CD4-positive, alpha-beta memory T cell (primary cell): ENCODE measurements at places on chromosomes 4 and X.

DNA sequence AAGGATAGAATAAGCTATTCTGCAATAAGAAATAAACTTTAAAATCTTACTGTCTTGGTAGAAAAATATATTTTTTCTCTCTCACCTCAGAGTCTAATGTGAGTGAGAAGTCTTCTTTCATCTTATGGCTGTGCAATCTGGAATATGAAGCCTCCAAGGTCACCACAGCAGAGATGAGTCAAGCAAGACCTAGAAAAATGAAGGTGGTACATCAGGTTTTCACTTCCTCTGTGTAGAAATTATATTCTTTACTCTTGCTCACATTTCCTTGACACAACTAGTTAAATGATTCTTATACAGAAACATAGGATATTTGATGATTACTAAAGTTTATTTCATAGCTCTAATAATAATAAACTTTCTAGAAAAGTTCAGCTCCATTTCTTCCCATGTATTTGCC, 211.4 kb downstream of the CXXC4 start:
- DNase-seq: no peak

- DNase-seq: no peak
These were observed 99.6 kb downstream of the CEP135 start for GRCh38 chr4:56048383-56048701.

- DNase-seq: no peak
These were observed 123.8 kb downstream of the LUZP4 start for GRCh38 chrX:115413246-115413878.

DNA sequence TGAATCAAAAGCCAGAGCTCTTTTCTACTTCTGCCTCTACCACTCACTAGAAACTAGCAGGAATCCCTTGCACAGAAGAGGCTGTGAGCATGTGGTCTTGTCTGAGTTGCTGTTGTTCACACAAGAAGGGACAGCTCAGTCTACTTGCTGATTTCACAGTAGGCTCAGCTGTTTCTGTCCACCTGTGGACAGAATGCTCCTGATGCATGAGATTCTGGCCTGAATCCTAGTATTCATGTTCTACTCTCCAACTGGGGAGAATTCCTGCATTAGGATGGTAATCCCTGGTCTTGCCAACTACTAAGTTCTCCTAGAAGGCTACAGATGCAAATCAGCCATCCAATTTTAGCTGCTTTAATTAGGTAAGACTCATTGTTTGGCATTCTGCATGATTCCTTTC, 112.8 kb downstream of the PPA2 start:
- no peak for DNase-seq

GRCh38 chr4:169615467-169616106, 3.2 kb upstream of the NEK1 start:
- DNase-seq: no peak

DNA sequence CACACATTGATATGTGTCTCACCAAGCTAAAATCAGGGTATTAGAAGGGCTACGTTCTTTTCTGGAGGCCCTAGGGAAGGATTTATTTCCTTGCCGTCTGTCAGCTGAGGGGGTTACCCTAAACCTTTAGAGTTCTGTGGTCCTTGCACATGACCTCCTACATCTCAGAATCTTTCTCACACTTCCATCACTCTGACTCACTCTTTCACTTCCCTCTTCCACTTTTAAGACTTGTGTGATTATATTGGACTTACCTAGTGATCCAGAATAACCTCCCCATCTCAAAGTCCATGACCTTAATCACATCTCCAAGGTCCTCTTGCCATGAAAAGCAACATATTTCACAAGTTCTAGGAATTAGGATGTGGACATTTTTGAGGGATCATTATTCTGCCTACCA, 53.6 kb upstream of the FUNDC1 start:
- no peak for DNase-seq

GRCh38 chr4:2535376-2536192, 863 bp upstream of the FAM193A start:
- DNase-seq: peak; percentile 47

DNA sequence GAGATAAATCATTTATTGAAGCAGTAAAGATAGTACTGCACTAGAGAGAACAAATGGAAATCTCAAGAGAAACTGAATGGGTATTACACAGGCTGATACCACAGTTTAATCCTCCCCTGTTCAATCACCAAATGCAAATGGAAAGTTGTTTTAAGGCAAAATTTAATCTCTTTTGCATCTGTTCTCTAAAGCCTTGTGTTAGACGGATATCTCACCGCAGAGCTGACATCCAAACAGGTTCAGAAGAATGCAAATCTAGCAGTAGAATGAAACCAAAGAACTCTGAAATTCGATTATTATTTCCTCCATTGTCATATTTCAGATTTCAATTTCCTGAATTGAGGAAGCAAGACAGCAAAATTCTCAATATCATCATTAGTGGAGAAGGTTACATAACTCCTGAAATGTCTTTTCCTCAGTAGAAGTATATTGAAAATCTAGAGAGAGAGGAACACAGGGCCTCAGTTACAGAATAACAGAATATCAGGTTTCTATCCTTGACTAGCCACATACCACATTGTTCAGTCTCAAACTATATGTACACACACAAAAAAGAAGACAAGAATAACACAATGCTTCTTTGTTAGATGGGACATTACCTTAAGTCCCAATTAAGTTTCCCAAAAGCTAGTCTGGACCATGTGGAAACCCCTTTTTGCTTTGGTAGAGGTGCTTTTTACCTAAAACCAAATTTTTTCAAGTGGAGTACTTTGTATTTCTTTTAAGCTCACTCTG, 94.1 kb upstream of the BANK1 start:
- no peak for DNase-seq

GRCh38 chrX:31024866-31025265, 47.0 kb downstream of the FTHL17 start:
- no peak for DNase-seq

DNA sequence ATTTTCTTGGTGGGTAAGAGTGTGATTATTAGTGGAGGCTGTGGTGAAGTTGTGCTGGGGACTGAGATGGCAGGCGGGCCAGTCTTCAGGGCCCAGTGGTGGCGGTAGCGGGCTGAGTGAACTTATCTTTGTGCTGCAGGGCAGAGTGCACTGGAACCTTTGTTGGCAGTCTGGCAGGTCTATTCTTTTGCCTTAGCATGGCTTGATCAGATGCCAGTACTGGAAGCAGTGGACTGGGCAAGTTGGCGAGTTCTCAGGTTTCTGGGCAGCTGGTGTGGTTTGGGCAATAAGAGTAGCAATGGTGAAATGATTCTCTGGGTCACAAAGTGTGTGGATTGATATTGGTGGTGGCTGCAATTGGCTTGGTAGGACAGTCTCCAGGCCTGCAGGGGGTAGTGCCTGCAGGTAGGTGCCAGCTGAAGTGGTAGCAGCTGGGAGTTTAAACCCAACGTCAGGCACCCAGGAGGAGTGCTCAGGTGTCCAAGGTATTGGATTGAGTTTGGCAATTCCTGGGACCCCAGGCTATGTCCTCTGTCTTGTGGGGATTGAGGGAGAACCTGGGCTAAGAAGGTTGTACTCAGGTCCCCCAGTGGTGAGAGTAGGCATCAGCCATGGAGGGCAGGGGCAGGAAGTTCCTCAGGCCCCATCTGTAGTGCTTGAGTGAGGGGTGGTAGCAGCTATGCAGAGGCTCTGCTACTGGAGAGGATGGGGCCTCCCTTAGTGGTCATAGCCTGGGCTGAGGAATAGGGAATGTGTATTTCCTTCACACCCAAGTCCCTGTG, 34.9 kb upstream of the SLC25A14 start:
- no peak for DNase-seq

DNA sequence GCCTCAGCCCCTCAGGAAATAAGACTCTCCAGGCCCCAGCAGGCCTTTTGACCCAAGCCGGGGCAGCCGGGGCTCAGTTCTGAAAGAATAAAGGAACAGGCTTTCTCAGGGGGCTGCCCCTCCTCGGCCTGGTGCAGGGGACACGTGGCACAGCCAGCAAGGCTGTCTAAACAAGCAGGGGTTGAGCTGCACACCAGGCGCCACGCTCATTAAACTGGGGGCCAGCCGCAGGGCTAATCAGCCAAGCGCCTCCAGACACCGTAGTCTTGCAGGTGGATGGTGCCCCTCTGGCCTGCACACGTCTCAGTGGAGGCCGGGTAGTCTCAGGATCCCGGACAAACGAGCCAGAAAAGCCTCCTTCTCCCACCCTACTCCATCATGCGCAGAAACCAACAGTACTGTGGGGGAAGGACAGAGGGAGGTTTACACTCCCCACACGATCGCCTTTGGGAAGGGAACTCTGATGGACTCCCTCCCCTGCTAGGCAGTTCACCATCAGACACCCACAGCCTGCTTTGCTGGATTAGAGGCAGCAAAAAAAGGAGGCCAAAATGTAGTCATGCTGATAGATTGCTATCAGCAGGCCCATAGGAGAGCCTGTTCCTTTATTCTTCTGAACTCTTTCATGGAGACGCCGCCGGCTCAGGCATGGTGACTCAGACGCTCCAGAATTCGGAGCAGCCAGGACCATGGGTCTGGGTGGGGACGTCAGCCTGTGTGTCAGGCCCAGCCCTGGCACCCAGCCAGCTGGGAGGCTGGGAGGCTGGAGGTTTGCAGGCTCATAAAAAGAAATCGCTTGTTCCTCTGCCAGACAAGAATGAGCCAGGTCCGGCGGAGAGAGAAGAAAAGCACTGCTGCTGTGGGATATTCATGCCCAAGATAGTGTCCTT, 342.4 kb downstream of the BCOR start:
- no peak for DNase-seq

- no peak for DNase-seq
These were observed 17.2 kb downstream of the VGLL1 start for GRCh38 chrX:136549226-136549625.

- DNase-seq: no peak
These were observed 22.9 kb downstream of the SHROOM3 start for GRCh38 chr4:76457885-76458284.
